ENCODE measurements at places on chromosomes 12 and 14.

DNA sequence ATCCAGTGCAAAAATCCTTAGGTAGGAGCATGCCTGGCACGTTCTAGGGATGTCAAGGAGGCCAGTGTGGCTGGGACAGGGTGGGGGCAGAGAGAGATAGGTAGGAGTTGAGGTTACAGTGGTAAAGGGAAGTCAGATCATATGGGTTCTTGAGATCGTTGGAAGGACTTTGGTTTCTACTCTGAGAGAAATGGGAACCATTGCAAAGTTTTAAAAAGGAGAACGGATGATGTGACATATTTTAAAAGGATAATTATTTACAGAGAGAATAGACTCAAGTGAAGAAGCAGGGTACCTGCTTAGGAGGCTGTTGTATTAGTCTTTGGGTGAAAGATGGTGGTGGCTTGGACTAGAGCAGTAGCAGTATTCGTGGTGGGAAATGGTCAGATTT, 47.6 kb upstream of the ATP2B1 start:
- no peak for DNase-seq

DNA sequence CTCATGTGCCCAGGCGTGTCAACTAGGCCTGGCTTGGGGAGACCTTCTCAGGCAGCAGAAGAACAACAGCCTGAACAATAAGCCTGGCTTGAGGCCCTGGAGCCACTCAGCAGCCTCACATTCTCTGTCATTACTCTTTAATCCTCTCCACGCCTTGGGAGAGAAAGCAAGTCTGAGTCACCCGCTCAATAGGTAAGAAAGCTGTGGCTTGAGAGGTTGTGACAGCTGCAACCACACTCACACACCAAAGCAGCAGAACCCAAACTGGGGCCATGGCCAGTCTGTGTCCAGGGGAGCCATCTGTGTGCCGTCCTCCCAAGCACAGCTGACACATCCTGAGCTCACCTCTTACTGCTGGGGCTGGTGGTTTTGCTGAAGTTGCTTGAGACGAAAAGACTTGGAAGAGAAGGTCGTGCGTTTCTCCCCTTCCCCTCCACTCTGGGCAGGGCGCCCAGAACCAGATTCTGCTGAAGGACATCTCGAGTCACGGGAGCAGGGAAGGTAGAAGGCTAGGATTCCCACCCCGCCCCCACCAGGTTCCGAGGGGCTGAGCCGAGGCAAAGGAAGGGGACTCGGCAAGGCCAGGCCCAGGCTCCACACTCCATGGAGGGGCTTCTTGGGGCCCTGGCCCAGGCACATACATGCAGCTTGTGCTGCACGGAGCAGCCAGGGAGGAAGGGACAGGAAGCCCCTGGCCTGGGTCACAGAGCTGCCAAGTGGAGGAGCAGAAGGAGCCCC, 5.5 kb downstream of the TMEM63C start:
- no peak for DNase-seq

GRCh38 chr14:25132732-25133422, 82.9 kb upstream of the STXBP6 start:
- peak; percentile 59 for DNase-seq

GRCh38 chr12:123895451-123895850, 77.2 kb downstream of the CCDC92 start:
- DNase-seq = no peak

- DNase-seq = peak; percentile 85
Measured at GRCh38 chr12:5403411-5403810, 28.5 kb upstream of the NTF3 start.

GRCh38 chr14:23033251-23033727, 1.4 kb downstream of the PSMB5 start:
- no peak for DNase-seq

GRCh38 chr14:50362764-50363713, 33.6 kb downstream of the CDKL1 start:
- DNase-seq = peak; percentile 48

DNA sequence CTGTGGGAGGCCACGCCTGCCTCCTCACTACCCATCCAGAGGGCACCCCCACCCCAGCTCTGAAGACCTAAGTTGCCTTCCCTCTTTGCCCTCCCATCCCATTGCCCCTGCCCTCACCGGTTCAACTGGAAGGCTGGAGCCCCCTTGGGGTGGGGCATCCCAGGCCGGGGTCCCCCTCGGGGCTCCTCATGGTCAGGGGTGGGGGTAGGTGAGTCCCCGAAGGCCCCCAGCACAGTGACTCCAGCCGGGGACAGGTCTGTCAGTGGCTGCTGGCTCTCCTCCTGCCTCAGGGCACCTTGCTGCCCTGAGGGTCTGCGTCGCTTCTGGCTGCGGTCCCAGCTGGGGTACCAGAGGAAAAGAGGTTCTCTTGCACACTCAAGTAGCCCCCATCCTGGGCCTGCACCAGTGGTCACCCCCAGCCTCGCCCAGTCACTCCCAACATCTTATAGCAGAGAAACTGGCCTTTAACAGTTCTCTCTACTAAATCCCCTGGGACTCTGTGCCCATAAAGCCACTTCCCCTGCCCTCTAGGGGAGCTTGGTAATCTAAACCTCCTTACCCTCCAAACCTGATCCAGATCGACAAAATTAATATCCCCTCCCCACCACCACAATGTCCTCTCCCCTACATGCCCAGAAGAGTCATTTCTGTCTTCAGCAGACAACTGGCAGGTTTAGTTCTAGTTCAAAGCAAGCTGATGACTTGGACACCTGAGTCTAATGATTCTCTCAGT, 5.1 kb downstream of the PIANP start:
- DNase-seq = no peak

- peak; percentile 53 for DNase-seq
Measured at GRCh38 chr14:94110552-94111181, at the start of gene IFI27. Gene IFI27 (plus strand): TSS chr14:94110736.

GRCh38 chr14:77299771-77300170, 20.9 kb downstream of the POMT2 start:
- DNase-seq = no peak

DNA sequence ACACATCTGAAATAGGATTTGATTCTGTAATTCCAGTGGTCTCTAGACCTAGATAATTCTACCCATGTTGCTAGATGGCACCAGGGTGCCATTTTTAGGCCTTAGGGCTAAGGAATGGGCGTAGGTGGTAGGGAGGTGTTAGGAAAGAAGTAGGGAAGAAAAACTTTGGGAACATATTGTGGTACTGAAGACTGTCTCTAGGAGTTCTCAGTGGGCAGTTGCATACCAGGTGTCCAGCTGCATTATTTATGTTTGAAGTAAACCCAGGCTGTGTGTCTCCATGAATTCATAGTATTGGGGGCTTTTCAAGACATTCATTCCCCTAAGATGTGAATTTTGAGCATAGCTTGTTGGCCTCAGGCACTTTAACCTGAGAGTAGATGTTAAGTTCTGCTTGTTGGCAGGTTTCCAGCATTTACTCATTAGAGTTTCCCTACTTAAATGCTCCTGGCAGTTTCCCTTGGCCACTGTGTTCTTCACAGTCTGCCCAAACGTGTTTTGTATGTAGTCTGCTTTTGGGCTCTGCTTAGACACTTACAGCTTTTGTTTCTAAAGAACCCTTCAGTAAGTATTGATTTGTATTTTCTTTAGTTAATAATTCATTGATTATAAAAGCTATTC, 31.5 kb upstream of the CCT2 start:
- DNase-seq = peak; percentile 32

GRCh38 chr14:100796946-100797345, 29.0 kb upstream of the MEG3 start:
- DNase-seq = no peak

DNA sequence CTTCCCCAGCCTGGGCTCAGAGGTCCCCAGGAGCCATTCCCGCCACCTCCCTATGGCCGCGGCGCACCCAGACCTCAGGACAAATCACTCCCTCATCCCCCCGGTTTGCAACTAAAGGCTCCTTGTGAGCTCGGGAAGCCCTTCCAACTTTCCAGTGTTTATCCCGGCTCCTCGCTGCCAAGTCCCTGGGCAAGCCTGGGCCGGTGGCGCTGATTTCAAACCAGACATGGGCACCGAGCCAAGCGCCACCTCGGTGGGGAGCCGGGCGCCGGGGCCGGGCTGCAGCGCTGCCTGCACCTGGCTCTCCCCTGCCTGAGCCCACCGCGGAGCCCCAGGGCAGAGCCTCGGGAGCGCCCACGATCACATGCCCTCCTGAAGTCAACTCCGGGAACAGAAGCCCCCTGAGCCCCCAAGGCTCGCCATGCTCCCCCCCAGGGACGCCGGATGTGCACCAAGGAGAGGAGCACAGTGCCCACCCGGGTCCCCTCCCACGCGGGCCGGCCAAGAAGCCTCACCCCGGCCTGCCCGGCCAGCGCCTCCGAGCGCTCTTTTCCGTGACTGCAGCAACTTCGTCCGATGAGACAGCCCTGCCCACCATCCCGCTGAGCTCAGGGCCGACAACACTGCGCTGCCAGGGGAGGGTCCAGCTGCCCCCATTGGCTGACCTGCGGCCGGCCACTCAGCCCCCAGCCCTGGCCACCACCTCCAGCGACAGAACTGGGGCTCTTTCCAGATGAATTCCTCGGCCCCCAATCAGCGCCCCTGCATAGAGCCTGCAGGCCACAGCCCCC, 50.0 kb downstream of the NCOR2 start:
- peak; percentile 53 for DNase-seq

GRCh38 chr12:8156845-8157244, at the start of gene ZNF705A:
Gene ZNF705A (plus strand): TSS chr12:8157015. CDS start chr12:8172626, 15,611 bp downstream.
- peak; percentile 90 for DNase-seq

- DNase-seq = no peak
Measured at GRCh38 chr14:39229222-39229543, 4.5 kb upstream of the MIA2 start.
